Left hindlimb (tissue), 1 donor: ENCODE measurements at places on chromosomes 7 and 10.

- DNase-seq: no peak
Measured at GRCh38 chr10:27527666-27528295, 23.7 kb downstream of the RAB18 start.

DNA sequence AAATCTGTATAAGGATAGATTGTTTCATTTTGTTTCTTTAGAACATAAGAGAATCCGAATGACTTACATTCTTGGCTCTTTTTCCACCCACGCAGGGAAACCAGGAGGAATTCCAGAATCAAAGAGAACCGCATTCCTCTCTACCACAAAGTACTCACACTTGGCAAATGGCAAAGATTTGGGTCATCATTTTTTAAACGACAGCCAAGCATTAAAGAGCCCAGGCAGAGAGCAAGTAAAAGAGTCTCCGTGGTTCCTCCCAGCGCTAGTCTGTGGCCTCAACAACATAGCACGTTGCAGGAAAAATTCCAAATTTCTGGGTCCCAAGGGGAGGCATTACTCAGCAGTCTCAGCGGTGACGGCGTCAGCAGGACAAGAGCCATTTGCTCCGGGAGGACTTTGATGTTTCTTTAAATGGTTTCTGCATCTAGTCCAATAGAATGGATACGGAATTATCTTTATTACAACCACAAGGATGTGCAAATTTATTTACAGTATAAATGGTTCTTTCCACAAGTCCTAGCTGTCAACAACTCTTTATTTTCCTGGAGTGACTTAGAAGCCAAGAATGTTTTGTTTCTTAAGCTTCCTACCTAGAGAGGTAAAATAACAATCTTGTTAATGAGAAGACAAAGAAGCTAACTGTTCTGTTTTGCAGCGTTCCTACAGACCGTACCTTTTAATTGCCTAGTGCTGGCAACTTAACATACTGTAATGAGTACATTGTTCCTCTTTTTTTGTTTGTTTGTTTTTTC is 232.5 kb downstream of the SKIDA1 start:
- peak; percentile 84 for DNase-seq

- DNase-seq: no peak
Measured at GRCh38 chr7:108007261-108007660, 4.3 kb upstream of the LAMB1 start.

DNA sequence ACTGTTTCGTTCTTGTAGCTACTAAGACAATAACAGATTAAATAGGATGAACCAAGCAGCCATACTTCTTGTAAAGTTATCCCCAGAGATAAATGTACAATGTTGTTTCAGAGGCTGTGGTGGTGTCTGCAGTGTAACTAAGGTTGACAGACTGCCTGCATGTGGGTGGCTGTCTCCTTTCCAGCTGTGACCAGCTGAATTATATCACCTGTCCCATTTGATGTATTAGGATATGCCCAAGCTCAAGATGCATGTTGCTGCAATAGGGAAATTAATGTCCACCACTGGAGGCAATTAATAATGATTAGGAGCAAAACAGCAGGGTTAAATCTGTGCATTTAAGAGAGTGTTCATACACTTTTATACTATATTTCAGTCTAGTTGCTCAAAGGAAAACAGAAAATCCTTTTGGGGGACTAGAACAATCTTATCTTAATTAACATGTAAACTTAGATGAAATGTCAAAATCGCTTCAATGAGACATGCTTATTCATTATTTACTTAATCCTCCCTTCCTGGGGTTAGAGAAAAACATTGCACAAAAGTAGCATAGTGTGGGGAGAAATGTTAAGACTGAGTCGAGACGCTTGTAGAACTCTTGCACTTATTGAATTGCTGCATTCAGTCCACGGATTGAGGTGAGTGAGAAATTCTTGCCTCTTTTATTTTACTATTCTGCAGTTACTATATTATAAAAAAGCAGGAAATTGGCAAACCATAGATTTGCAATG is 269.0 kb downstream of the SNX10 start:
- DNase-seq: no peak

GRCh38 chr10:32197423-32197822 is 141.2 kb upstream of the KIF5B start:
- DNase-seq: no peak

DNA sequence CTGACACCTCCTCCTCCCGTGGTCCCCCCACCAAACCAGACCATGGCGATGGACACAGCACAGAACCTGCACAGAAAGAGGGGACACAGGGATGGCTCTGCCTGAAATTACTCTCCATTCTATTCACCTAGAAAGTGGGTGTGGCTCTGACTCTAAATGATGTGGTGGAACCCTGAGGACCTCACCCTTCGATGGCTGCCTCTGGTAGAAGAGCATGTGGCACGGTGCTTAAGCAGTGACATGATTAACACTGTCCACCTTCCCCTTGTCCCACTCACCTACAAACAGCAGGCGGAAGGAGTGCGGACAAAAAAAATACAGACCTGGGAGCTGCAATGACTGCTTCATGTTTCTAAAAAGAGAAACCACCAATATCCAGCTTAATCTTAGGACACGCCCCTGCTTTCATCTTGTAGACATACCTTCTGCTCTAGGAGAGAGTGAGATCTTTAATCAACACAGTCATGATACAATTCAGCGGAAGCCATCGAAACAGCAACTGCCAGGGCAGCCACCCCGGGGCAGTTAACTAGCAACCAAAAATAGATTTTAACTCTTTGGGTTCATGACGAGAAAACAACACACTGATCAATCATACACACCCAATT is 11.4 kb downstream of the JCAD start:
- no peak for DNase-seq

DNA sequence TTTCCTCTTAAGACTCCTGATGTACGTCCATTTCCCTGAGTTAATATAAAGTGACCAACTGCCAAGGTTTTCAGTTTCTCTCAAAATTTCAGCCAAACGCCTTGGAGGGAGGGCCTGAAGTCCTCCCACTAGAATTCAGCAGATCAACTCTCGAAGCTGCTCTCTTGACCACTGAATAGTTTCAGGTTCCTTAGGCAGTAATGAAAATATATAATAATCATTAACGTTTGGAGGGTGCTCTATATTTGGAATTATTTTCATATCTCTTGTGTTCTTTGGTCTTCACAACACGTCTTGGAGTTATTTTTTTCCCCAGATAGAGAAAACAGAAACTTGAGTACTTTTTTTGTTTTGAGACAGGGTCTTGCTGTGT is 123.6 kb upstream of the SFMBT2 start:
- DNase-seq: no peak

DNA sequence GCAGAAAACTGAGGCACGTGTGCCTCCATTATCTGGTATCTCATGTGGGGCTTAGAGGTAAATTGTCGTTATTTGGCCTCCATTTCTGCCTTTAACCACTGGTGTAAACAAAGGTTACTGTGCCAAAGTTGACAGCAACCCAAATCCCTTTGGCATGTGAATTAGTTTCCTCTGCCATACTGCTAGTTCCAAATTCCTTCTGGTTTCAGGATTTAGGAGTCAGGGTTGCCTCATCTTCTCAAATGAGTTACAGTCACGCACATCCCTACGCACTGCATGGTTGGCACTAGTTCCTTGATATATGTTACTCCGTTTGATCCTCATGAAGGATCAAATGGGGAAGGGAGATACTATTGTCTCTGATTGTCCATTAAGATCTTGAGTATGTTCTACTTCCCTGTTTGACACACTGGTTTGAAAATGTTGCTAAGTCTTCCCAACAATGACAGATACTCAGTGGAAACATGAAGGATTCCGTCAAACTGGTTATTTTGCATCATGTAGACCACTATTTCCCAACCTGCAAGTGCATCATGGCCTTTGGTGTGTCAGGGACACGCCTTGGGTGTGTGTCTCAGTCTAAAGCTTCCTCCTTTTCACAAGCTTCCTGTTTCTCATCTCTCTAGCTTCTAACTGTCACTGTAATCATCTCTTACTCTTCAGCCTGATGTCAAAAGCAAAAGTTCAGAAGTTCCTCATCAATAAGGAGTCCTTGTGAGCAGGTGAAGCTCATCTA is at the start of gene LIPN:
Gene LIPN (plus strand): TSS at position 655 of the 736 bp plus-strand sequence. CDS start 1,386 bp downstream, outside the sequence.
- DNase-seq: no peak

DNA sequence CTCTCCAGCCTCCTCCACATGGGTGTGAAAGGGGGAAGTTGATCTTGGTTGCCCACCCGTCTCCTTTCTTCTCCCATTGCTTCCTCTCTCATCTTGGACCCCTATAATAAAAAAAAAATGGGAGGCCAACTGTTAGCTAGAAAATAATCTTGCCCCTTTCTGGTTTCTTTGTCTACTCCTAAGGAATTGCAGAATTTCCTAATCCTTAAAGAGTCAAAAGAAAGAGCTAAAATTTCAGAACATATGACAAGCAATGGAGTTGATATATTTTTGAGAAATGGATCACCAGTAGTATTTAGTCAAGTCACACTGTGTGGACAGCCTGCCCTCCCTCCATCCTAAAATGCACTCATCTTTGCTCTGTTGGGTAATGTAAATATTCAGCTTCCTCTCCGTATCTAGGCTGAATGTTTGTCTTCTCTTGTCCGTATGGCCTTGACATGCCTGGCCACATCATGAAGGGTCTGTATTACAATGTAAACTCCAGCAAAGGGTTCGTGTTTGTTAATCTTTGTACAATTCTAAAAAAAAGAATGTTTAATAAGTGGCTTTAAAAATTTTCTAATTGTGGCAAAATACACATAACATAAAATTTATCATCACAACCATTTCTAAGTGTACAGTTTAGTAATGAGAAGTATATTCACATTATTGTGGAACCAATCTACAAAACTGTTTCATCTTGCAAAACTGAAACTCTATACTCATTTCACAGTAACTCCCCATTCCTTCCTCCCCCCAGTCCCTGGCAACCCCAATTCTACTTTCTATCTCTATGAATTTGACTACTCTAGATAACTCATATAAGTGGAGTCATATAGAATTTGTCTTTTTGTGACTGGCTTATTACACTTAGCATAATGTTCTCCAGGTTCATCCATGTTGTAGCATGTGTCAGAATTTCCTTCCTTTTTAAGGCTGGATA is 71.5 kb downstream of the ZNF92 start:
- DNase-seq: no peak

- DNase-seq: no peak
Measured at GRCh38 chr7:158894825-158895224, 38.5 kb downstream of the DYNC2I1 start.

DNA sequence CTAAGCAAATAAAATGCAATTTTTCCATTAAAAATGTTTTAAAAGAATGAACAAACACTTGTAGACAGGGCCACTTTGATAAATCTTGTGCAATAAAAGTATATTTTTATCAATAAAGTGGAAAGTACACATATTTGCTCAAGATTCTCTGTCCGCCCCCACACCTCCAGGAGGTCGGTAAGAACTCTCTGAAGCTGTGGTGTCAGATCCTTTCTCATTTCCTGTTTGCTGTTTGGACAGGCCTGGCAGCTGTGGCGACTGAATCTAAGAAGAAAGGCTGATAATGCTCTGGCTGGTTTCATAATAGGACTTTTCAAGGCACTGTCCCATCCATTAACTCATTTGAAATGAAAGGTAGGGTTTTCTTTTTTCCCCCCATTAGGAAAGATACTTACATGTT is 15.3 kb upstream of the ASB4 start:
- no peak for DNase-seq

DNA sequence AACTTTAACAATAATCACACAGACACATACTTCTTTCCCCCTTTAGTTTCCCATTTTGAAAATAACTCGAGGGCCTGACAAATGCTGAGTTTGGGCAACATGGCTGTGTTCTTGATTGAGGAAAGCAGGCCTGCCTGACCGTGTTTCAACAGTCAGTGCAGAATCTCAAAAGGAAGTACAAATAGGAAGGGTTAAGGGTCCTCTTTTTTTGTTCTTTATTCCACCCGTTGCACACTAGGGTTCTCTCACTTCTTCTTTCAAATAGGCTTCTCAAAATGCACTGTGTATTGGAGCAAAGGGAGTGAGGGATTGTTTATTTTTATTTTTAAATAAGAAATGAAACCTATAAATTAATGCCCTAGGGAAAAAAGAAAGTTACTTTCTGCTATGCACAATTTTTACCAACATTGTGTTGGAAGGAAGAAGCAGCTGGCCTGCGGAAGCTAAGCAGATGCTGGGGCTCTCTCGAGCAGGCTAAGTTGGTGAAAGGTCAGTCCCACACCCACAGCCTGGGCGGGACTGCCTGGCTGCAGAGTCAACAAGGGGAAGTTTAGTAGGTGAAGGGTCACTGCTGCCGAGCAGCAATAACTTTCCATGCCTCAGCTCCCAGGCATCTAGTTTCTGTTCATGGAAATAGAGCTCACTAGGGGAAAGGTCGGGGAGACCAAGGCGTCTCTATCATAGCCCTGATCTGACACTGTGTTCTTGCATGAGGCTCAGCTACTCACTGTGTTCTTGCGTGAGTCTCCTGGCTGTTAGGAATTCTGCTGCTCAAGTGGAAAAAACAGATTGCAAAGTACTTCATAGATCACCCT is 12.2 kb upstream of the PDK4 start:
- peak; percentile 92 for DNase-seq

- DNase-seq: no peak
Measured at GRCh38 chr7:45061352-45061751, 27.4 kb downstream of the NACAD start.

- no peak for DNase-seq
Measured at GRCh38 chr10:109592391-109592790, 330.9 kb downstream of the XPNPEP1 start.

DNA sequence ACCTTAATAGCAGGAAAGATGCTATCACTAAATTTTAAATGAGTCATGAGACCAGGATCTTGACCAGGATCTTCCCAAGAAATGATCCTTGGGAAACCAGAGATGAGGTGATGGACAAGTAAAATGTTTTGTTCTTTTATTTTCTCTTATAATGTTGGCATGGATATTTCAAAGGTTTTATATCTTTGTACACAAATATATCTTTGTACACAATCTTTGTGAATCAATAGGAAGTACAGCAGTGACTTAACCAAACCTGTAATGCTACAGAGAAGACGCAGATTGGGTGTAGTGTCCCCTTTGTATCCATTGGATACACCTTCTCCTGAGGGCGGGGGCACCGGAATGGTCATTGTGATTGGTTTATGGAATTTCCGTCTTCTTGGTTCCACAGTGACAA is 180.1 kb upstream of the CCDC6 start:
- no peak for DNase-seq

GRCh38 chr10:98267069-98267893 is 713 bp downstream of the LOXL4 start:
- no peak for DNase-seq

DNA sequence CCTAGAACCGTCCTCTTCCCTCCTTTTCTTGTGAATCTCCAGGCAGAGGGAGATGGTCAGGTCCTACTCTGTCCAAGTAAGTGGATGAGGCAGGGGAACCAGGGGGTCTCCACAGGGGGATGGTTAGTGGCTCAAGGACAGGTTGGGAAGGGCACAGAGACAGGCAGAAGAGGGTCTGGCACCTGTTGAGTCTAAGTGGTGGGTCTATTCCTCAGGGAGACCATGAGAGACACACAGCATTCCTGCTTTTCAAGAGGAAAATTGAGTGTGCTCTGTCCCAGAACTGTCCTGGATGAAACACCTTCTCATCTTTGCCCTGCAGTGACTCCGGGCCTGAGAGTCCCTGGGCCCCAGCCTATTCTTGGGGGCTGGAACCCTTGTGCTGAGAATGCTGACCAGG is 184.8 kb upstream of the GALNT17 start:
- DNase-seq: no peak

DNA sequence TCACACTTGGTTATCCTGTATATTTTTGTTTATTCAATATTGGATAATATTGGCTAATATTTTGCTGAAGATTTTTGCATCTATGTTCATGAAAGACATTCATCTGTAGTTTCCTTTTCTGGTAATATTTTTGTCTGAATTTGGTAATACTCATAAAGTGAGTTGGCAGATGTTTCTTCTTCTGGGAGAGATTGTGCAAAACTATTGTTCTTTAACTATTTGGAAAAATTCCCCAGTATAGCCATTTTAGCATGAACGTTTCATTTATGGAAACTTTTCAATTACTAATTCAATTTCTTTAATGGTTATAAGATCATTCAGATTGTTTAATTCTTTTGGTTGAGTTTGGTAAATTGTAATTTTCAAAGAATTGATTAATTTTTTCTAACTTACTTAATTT is 560.8 kb upstream of the FZD8 start:
- DNase-seq: no peak
